SW480 (cell line): ENCODE measurements at places on chromosomes 6 and 20.
A peak's percentile ranks its signal among the peaks of the same experiment; 100 is the strongest.

- no peak for DNase-seq
These were observed 34.8 kb upstream of the NCOA3 start for GRCh38 chr20:47466704-47467459.

GRCh38 chr20:48467622-48468021, 360.2 kb downstream of the PREX1 start:
- DNase-seq, result peak; percentile 18

DNA sequence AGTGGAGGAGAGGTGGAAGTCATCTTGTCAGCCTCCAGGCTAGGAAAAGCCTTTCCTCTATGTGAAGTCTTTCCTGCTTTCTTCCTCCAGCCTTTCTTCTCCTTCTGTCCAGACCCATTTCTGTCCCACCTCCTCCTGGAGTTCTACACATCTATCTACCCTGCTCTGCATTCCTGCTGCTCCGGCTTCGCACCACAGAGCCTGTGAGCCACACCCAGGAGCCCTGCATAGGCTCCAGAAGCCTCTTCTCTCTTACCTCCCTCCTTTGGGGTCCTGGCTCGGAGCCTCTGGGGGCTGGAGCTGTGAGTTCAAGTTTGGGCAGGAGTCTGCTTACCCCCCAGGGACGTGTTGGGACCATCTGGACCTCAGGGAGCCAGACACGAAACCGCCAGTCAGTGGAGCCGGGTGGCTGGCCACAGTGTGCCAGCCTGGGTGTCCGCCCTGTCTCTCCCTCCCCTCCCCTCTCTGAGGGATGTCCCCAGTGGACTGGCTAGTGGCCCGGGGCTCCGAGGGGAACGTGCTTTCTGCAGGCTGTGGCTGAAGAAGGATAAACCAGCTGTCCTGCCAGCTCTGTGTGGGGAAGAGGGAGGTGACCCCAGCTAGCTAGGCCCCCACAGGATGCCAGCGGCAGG, 99.2 kb downstream of the VEGFA start:
- DNase-seq, result no peak

DNA sequence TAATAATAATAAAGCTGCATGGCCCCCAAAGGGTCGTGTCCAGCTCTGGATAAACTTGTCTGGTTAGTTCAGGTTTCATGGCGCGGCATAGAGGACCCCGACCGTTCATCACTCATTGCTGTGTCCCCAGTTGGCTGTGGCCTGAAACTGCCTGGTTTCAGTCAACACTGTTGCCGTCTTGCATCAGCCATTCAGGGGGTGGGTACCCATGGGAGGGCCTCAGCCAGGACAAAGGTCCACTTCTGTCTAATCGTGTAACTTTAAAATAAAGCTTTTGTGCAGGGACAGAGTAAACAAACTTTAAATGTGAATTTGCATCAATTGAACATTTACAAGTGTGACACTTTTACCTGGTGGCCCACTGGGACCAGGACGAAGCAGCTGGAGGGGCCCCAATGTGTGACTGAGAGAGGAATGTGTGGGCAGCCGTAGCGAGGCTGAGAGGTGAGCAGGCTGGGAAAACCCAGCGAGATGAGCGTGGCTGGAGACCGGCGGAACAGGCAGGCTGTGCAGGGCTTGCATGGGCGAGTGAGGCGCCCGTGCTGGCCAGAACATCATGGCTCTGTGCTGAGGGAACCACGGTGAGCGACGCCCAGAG, 22.3 kb upstream of the UNC93A start:
- DNase-seq, result peak; percentile 6

DNA sequence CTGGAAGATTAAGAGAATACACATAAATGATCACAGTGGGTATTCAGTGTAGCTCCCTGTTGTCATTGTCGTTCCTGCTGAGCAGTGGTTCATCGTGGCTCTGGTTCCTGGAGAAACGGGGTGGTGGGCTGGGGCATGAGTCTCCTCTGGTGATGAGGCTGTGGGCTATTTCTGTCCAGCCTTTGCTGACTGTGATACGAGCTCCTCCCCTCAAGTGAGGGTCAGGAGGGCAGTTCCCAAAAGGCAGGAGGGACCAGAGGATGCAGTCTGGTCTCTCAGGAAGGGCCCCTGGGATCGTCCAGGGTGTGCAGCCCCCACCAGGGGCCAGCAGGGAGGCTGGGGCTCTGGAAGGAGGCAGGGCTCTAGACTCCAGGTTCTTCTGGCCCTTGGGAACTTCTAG, 31.1 kb upstream of the DLGAP4 start:
- no peak for DNase-seq

DNA sequence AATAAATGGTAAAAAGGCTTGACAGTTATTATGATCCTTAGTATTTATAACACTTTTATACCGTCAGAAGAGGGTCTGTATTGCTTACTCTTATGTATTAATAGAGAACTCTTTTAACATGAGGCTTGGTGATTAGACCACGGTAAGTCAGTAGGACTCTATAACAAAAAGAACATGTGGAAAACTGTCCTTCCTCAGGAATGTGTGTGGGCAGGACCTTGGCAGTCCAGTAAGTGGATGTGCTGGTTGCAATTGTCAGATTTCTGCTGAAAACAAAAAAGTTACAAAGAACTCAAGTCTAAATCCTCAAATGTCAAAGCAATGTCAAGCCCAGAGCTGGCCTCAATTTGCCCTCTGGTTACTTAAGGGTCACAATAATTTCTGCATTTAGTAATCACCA, 81.1 kb downstream of the PLCG1 start:
- no peak for DNase-seq

DNA sequence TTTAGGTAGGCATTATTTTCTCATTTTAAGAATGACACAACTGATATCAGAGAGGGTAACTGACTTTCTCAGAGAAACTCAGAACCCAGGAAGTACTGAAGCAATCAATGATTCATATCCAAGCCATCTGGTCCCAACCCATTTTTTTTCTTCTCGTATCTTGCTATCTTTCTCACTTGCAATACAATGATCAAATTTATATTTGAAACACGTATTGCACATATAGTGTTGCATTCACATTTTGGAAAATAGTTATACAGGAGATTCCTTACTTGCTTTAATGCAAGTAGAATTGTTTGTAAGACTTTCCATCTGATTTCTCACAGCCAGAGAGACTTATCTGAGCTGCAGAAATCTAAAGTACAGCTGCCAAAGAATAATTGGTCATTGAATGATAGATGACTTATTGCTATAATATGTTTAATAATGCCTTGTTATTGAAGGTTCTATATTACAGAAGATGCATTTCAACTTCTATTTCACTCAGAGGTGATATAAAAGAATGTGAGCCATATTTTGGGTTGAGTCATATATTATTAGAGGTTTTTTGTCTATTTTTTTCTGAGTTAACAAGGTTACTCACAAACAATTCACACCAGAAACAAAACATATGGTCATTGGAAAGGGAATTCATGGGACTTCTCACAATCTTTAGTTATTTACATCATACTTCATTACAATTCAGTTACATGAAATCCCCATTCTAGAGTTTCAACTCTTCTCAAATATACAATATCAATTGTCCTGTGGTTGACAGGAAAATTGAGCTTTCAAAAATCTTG, 337.5 kb upstream of the CITED2 start:
- no peak for DNase-seq

- no peak for DNase-seq
These were observed 126.6 kb upstream of the RIN2 start for GRCh38 chr20:19631410-19631809.

DNA sequence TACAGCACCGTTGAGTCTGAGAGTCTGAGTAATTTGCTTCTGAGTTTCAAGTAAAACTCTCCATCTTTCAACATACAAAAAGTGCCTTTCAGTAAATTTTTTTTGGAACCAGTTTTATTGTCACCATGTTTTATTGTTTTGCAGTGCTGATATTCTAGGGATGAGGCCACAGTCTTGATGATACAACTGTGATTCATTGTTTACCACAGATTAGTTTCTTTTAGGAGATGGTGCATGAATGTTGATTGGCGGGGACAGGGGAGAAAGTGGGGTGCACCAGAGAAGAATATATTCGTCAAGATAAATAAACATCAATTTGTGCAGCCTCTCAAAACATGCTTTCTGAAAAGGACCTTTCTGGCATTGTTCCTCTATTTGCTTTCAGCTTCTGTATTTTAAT, 109.0 kb downstream of the MCHR2 start:
- no peak for DNase-seq

- DNase-seq, result peak; percentile 18
These were observed 6.1 kb downstream of the EEF1A1 start for GRCh38 chr6:73514746-73515110.

DNA sequence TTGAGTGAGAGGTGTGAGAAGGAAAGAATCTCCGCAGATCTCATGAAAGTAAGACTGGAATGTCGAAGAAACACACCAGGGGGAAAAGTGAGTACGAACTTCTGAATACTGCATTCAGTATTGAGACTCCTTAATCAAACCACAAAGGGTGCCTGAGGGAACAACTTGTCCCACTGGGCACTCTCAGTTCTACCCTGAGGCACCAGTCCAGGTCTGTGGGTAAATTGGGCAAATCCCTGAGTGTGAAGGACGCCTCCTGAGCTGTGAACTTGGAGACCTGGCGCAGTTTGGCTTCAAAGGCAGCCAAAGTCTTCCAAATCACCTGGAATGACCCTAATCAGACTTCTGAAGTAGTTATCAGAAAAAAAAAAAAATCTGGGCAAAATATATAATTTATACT, 329.7 kb downstream of the BTBD9 start:
- no peak for DNase-seq
